ENCODE measurements at places on chromosomes 13 and 19.

GRCh38 chr13:102846261-102847015 is 606 bp downstream of the ERCC5 start:
- DNase-seq, result peak; percentile 23

- no peak for DNase-seq
Observed at GRCh38 chr13:91639330-91639729, 240.9 kb downstream of the GPC5 start.

GRCh38 chr13:22455036-22455435 is 725.7 kb upstream of the SGCG start:
- no peak for DNase-seq

DNA sequence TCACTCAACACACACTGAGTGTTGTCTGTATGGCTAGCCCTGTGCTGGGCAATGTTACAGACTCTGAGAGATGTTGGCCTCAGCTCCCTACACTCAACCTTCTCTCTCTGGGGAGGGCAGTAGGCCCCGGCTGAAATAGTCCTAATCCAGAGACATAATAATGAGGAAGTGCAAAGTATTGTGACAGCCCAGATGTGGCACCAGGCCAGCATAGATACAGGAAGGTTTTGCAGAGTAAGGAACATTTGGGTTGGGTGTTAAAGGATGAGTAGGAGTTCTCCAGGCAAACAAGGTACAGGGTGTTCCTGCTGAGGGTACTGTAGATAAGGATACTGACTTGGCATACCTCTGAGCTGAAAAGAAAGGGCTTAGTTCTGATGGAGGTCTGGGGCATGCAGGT is 2.4 kb downstream of the LIN7B start:
- no peak for DNase-seq

DNA sequence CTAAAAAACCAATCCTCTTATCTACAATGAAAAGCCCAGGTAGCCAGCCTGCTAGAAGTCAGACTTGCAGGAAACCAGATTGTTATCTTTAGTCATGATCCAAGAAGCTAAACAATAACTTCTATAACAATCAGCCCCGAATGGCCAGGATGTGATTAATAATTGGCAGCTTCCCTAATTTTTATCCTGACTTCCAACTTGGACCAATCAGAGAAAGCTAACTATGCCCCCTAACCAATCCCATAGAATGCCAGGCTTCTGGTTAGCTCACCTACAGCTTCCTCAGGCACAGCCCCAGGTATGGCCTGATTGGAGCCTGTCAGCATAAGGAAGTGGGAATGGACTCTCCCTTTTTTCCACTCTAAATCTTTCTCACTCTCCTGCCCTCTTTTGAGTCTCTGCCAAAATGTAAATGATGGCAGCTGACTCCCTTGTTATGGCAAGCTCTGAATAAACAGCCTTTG is 394.9 kb downstream of the DLEU7 start:
- no peak for DNase-seq

GRCh38 chr19:46759206-46759605 is 13.0 kb upstream of the STRN4 start:
- DNase-seq, result no peak

GRCh38 chr19:18519962-18520847 is 1.7 kb downstream of the ELL start:
- DNase-seq, result peak; percentile 80

DNA sequence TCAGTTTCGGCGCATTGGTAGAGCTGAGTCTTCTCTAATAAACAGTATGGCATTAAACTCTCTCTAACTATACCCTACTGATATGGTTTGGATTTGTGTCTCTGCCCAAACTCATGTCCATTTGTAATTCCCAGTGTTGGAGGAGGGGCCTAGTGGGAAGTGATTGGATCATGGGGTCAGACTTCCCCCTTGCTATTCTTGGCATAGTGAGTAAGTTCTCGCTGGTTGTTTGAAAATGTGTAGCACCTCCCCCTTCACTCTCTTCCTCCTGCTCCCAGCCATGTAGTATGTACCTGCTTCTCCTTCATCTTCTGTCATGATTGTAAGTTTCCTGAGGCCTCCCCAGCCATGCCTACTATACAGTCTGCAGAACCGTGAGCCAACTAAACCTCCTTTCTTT is 682.7 kb upstream of the ARGLU1 start:
- no peak for DNase-seq

DNA sequence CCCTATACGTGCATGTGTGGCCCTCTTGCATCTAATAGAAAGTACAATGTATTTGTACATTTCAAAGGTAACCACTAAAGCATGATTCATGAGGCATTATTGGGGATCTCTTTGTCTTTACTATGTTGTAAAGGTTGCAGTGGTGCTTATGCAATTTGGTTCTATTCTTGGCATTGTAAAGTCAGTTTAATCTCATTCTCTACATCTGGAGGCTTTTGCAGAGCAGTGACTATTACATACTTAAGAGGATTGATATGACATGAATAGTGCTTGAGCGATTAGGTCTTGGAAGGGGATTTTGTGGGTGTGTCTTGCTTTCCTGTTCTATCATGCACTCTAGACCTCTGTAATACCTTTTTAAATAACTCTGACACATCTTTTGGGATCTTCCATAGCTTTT is 610.0 kb downstream of the EFNB2 start:
- no peak for DNase-seq

DNA sequence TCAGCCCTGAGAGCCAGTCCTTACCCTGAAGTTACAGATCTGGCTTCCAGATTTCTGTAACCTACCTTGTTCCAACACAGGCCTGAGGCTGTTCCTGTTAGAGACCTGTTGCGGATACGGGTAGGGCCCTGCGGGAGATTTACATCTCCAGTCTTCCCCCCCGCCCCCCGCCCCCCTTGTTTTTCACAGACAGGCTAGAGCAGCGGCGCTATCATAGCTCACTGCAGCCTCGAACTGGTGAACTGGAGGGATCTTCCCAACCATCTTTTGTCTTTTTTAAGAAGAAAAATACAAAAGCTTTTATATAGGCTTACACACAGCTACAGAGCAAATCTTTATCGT is 10.6 kb upstream of the CEACAM21 start:
- no peak for DNase-seq

- no peak for DNase-seq
Observed at GRCh38 chr13:46076827-46077226, 24.3 kb upstream of the ZC3H13 start.

- DNase-seq, result peak; percentile 23
Observed at GRCh38 chr19:53037101-53038097, 7.1 kb upstream of the ERVV-2 start.

- DNase-seq, result no peak
Observed at GRCh38 chr13:88257706-88258105, 586.5 kb downstream of the SLITRK5 start.

GRCh38 chr19:6803036-6803404 is 30.5 kb downstream of the VAV1 start:
- no peak for DNase-seq

GRCh38 chr13:74883834-74884233 is 598.1 kb downstream of the TBC1D4 start:
- DNase-seq, result no peak

GRCh38 chr19:39408392-39409207 is 2.0 kb downstream of the ZFP36 start:
- DNase-seq, result no peak

- no peak for DNase-seq
Observed at GRCh38 chr13:84430446-84430845, 548.2 kb upstream of the SLITRK1 start.

DNA sequence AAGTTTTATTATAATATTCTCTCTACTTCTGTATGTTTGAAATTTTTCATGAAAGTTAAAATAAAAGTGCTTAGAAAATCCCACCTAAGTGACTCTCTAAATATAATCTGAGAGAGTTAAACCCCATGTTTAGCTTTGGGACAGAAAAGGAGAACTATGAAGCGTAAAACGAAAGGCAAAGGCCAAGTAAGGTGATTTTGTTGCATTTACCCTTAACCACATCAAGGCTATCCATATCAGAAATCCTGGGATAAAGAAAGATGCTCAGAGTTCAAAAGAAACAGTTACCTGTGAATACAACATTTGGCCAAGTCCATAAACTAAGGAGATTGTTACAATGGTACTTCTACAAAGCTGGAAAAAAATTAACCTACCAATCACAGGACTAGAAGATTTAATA is 31.3 kb downstream of the UBL3 start:
- no peak for DNase-seq

DNA sequence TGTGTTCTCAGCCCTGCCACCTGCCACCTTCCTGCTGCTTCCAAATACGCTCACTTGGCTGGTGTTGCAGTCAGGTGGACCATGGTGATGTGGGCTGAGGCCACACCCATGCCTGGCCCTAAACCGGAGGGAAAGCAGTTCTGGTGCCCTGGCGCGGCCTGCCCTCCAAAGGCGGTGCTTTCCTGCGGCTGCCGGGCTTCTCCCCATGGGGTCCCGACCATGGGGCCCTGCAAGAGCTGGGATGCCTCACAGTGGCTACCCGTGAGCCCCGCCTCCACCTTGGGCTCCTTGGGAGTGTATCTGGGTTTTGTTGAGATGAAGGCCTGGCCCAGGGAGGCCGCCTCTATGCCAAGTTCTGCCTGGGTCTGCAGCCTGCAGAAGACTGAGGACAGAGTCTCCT is 73.7 kb downstream of the ERICH6B start:
- DNase-seq, result no peak

GRCh38 chr19:39411081-39411831 is 1.2 kb upstream of the PLEKHG2 start:
- no peak for DNase-seq

DNA sequence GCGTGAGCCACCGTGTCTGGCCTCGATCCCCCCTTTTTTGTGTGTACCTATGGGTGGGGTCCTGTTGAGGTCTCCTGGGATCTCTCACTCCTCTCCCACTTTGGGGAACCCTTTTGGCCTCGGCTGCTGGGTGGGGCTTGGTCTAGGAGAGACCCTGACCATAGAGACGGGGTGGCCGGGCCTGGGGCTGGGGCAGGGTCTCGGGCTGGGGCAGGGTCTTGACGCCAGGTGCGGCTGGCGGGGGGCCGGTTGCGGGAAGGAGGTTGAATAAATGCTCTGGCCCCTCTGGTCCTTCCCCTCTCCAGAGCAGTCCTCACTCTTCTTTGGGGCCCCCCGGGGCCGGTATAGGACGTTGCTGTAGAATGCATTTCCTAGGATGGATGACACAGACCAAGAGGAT is 9.7 kb downstream of the TMIGD2 start:
- no peak for DNase-seq

GRCh38 chr19:42105368-42105767 is 26.9 kb downstream of the POU2F2 start:
- no peak for DNase-seq

GRCh38 chr13:110541526-110541920 is 20.0 kb downstream of the RAB20 start:
- no peak for DNase-seq

- DNase-seq, result peak; percentile 70
Observed at GRCh38 chr13:73231471-73231870, 172.7 kb downstream of the KLF5 start.

GRCh38 chr19:46704379-46705076 is 12.4 kb downstream of the PRKD2 start:
- DNase-seq, result peak; percentile 40

DNA sequence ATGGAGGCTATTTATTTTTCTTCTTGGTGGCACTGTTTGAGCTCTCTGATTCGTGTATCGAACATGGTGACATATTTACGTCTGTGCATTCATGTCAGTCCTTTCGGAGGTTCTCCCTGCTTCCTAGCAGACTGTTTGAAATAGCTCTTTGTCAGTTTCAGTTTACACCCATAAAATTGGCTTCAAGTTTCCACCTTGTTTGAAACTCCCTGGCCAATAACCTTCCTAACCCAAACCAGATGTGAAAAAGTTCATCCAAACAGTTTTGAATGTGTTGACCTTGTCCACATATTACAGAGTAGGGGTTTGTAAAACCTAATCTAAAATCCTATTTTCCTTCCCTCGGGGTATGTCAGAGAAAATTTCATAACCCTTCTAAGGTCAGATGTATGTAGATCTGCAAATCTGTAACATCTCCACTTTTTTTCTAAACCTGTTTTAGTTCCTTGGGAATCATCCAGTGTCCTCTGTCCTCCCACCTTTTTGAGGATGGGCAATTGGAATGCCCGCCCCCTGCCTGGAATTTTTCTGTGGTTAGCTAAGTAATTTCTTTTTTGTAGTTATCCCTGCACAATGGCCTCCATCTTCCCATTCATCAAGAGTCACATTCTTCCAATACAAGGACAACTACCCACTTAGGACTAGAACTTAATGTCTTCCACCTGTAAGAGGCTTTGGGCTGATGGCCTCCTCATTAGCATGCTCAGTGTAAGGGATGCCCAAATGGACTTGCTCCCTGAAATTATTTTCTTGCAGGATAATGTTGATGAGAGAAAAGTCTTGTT is 499.8 kb downstream of the GPC6 start:
- no peak for DNase-seq

GRCh38 chr19:49554701-49555181 is 25.6 kb downstream of the NOSIP start:
- no peak for DNase-seq

Measured in fibroblast of skin of scalp (primary cell).